H4 (cell line): ENCODE measurements at places on chromosomes 5 and 9.

DNA sequence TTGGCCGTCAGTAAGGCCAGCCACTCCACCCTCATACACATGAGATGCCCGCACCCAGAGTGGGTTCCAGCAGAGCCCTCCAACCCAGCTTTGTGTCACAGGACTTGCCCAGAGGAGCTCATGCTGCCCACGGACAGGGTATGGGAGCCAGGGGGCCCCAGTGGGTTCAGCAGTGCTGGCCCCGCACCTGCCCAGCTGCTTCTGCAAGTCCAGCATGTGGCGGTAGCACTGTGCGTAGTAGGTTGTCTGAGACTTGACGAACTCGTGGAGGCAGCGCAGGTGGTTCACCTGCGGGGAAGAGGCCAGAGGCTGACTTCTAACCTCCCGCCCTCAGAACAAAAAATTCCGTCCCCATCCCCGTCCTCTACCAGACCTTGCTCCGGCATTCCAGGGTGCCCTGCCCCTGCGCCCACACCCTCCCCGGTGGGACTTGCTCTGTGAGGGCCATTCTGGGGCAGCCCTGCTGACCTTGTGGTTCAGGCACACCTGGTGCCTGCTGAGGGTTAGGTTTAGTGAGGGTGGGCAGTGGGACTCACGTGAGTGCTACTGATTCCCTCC is 18.5 kb downstream of the SH3GLB2 start:
- no peak for DNase-seq

GRCh38 chr9:21902136-21902535 is 92.1 kb downstream of the CDKN2A start:
- no peak for DNase-seq

DNA sequence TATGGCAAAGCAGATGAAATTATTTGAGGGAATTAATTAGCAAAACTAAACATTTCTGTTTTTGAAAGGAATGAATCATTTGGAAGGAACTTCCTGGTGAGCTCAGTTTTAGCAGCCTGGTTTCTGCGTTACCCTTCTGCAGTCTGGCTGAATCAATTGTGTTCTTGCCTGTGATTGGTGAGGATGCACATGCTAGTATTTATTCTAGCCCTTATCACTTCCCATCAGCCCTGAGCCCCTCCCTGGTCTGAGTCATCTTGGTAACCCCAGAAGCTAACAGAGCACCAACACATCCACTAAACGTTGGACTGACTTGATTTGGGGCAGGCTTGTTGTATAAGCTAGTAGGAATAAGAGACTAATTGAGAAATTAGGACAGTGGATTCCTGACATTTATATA is 6.6 kb downstream of the TJP2 start:
- DNase-seq = peak; percentile 92

- no peak for DNase-seq
Observed at GRCh38 chr9:135663451-135663770, 302 bp downstream of the LCN9 start.

DNA sequence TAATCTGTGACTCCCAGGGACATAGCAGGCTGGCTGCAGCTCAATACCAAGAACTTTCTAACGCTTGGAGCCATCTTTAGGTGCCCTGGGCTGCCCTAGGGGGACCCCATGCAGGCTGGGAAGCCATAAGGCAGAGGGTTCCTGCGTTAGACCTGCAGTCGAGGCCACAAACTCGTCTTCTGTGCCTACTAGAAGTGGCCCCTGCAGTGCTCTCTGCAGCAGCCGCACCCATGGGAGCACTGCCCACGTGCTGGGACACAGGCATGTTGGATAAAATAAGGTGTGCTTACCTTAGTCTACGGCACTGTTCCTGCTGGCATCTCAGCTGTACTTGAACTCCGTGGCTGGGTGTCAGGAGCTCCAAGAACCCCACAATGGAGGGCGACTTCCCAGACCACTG is 9.4 kb downstream of the TOR1B start:
- no peak for DNase-seq

GRCh38 chr5:147332658-147333057 is 97.8 kb downstream of the STK32A start:
- DNase-seq = no peak

- DNase-seq = no peak
Observed at GRCh38 chr9:76883341-76883855, 22.5 kb downstream of the PRUNE2 start.

DNA sequence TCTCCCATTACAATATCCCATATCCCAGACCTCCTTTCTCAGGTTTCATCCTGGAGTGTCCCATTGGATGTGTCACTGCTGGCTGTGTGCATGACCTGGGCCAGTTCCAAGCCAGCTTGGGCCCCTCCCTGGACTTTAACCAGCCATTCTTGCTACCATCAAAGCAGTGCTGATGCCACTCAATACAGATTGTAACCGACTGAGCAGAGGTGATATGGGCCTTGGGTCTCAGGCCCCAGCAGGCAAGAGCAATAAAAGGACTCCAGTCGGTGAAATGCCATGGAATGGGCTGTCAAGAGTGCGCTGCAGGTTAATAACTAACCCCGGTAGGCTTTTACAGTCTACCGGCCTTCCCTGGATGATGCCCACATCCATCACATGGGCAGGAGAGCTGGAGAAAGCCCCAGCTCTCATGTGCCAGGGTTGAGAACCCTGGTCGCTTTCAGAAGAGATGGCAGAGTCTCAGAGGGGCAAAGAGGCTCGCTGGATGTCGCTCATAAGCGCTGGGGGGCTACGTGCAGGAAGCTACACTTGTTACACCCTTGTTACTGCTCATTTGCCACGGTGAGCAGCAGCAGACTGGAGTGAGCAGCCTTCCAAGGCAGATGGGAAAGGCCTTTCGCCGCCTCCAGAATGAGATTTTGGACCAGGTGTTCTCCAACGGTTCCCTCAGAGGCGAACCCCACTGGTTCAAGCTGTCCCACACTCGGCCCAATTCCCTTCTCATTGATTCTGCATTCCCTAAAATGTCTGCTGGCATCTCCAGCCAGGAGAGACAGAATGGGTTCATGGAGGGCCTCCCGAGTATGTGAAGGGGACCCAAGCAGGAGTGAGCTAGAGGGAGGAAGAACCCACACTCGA is 13.2 kb downstream of the EPB41L4B start:
- DNase-seq = peak; percentile 67

DNA sequence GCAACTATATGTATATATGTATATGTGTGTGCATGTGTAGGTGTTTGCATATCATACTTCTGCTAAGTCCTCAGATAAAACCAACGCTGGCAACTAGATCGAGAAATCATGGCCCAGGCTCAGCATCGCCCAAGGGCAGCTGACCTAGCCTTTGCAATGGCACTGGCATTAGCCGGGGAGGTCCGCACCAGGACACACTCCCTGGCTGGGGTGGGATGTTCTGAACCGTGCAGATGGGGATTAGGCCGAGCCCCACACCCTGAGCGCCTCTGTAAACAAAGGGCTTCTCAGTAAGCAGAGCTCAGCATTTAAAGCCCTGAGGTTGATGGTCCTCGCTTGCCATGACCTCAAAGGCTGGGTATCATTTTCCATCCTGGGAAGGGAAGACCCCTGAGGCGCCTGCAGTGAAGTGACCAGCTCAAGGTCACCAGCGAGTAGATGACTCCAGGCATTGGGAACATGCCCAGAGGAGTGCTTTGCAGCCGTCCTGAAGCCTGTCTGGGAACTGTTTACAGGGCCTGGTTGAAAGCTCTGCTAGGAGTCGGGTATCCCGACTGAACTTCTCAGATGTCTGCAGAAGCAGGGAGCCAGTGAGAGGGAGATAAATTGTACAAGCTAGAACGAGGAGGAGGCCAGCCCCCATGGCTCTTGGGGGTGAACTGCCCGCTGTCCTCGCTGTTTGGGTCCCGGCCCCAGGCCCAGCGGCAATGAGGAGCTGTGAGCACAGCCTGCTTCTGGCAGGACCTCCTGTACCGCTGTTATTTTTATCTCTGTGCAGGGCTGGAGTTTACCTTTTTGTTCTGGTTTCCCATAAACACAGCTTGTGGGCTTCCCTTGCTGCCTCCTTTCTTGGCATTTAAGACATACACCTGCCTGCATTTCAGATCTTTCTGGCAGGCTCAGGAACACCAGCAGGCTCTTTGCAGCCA is 18.4 kb downstream of the GADD45G start:
- DNase-seq = no peak

DNA sequence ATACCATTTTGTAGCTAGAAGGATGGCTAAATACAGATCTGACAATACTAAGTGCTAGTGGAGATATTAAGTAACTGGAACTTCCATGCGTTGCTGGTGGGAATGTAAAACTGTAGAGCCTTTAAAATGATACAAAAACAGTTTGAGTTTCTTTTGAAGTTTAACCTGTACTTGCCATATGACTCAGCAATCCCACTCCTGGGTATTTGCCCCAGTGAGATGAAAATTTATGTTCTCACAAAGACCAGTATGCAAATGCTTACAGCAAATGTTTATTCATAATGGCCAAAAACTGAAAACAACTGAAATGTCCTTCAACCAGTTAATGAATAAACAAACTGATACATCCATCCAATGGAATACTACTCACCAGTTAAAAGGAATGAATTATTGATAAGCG is 137.3 kb downstream of the SLC12A2 start:
- no peak for DNase-seq

DNA sequence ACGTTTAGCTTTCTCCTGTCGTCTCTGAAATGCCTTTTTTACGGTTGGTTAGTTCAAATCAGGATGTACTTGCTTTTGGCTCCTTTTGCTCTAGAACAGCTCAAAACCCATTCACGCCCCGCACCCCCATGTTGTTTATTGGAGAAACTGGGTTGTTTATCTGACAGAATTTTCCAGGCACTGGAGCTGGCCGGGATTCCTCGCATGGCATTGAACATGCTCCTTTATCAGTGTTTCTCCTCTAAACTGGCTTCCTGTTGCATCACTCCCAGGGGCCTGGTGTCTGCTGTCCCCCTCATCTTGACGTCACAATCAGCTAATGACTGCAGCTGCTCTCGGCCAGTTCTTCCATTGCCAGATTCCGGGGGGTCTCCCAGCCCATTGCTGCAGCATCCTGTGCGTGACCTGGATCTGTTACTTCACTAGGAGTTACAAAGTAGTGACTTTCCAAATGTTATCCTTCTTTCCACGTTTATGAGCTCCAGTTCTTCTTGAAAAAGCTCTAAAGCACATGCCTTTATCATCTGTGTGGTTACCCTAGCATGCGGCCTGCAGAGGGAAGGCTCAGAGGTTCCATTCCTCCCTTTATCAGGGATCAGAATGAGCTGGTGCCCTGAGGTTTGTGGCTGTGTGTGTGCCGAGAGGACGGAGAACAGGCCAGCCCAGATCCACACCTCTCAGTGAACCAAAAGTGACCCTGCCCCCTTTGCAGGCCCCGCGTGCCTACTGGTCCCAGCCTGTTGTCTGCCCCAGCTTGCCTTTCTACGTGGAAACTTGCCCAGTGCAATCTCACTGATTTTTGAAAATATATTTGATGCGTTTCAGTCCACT is 27.5 kb downstream of the FAM163B start:
- no peak for DNase-seq

- no peak for DNase-seq
Observed at GRCh38 chr5:27652505-27652904, 614.1 kb upstream of the CDH9 start.

- no peak for DNase-seq
Observed at GRCh38 chr5:115623658-115624057, 2.2 kb downstream of the TMED7 start.

GRCh38 chr5:151903243-151903653 is 21.4 kb downstream of the GLRA1 start:
- DNase-seq = no peak

DNA sequence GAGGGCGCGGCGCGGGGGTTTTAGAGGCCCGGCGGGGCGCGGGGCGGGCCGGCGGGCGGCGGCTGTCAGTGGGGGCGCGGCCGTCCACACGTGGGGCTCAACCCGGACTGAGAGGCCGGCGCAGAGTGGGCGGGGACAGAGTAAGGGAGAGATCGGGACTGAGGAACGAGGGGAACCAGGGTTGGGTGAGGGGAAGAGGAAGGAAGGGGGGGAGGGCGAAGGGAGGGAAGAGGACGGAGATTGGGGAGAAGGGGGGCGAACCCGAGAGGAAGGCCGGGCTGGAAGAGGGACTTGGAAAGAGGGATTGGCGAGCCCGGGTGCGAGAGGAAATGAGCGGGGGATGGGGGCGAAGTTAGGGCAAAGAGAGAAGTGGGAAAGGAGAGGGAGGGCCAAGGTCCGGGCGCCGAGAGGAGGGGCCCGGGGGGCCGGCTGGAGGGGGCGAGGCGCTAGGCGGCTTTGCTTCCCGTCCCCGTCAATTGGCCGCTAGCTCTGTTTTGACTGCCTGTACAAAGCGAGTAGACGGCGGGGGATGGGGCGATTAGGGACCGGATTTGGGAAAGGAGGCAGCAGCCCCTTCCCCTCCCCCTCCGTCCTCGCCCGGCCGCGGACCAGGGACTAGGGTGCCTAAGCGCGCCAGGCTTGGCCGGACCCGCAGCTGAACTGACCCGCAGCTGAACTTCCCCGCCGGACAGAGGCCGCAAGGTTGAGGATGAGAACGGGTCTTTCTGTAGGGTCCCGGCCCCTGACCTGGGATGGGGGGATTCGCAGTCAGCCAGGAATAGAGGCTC is 399 bp upstream of the FBN2 start:
- peak; percentile 45 for DNase-seq
